ENCODE measurements at places on chromosomes 6 and 20.

GRCh38 chr20:34246126-34246626, 5.0 kb downstream of the ASIP start:
- no peak for DNase-seq

DNA sequence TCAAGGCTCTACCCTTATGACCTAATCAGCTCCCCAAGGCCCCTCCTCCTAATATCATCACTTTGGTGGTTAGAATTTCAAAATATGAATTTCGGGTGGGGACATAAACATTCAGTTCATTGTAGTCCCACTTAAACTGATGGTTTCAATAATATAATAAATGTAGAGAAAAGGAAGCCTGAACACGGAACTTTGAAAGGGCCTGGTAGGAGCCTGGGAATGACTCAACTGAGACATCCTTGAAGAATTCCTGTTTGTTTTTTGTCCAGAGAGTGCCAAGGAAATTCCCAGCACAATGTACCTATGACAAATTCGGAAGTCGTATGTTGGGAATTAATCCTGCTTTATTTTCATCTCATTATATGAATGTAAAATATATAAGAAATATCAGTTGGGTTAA, 457.9 kb downstream of the PLCB1 start:
- no peak for DNase-seq

DNA sequence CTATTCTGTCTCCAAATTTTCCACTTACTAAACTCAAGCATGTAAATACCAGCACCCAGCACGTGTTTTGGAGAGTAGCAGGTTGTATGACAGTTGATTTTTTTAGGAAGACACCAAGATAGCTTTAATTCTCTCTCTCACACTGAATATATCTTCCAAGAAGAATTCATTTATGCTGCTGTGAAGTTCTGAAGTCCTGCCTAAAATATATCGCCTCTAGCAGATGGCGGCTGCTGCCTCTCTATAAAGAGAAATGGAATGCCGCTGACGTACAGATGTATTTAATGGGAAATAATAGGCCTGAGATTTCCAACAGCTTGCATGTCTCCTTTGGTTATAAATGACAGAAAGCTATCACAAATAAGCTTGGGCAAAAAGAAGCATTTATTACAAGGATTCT, 74.7 kb downstream of the PFDN4 start:
- DNase-seq, result no peak

DNA sequence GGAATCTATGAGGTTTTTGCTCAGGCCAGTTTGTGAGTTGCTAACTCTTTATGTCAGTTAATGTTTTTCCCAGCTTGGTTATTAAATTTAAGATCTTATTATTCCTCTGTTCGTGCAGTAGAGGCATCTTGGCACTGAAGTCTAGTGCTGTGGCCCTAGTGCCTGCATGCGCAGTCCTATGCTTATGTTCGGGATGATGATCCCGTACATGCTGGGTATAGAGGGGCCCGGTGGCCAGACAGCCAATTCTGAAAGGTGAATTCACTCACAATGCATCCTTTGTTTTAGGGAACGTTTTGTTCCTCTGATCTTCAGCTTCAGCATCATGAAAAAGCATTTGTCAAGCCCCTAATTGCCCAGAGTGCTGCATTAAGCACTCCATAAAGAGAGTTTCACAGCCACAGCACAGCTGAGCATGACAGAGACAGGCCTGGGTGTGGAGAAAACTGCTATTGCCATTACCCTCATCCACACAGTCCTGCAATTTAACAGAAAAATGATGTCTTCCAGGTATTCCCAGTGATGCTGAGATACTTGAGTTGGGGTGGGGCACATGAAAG, 39.8 kb upstream of the BACH2 start:
- DNase-seq, result no peak

GRCh38 chr6:27720607-27721580, 191.3 kb downstream of the OR2B2 start:
- DNase-seq, result peak; percentile 13

- no peak for DNase-seq
Observed at GRCh38 chr6:134722200-134722870, 227.6 kb downstream of the ALDH8A1 start.

DNA sequence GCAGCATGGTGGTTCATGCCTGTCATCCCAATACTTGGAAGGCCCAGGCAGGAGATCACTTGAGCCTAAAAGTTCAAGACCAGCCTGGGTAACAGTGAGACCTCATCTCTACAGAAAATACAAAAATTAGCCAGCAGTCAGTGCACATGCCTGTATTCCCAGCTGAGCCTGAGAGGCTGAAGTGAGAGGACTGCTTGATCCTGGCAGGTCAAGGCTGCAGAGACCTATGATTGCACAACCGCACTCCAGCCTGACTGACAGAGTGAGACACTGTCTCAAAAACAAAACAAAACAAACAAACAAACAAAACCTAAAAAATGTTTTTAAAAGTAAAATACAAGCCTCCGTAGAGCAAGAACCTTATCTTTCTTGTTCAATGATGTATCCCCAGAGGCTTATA, 6.0 kb downstream of the CEP85L start:
- DNase-seq, result no peak

- no peak for DNase-seq
Observed at GRCh38 chr20:1212607-1213396, 9.5 kb downstream of the C20orf202 start.

DNA sequence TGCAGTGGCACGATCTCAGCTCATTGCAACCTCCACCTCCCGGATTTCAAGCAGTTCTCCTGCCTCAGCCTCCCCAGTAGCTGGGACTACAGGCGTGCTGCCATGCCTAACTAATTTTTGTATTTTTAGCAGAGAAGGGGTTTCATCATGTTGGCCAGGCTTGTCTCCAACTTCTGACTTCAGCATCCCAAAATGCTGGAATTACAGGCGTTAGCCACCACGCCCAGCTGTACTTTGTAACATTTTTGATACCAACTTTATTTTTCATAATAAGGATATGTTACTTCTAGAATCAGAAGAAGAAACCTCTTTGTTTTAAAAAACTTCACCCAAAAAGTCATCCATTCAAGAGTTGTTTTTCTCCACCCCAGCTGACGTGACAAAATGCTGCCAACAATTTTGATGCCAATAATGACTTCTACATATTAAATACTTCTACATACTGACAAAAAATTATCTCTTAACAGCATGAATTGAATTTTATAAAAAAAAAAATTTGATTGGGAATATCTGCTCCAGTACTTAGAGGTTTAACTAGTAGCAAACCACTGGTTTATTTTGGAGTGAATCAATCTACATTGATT, 22.5 kb upstream of the PRIM2 start:
- peak; percentile 74 for DNase-seq

DNA sequence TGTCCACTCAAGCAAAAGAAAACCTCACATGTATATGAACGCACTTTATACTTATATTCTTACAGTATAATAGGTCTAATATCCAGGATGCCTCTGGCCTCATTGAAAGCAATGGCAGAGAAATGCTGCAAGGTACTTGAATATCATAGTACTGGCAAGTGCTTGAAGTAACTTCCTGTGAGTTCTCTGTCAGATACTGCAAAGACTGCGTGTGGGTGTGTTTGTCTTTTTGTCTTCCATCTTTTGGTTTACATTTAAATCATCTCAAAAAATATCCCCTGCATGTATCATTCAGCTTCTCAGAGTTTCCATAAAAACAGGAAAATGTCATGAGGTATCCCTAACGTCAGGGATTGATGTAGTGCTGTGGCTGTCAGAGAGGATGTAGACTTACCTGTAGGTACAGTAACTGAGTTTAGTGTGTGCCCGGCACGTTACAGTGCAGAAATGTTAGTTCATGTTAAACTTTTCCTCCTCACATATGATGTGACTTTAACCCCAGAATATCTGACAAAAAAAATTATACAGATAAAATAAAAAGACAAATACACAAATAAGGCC, 184.3 kb downstream of the DST start:
- DNase-seq, result no peak

GRCh38 chr20:57038608-57039440, 227.6 kb downstream of the BMP7 start:
- DNase-seq, result no peak

GRCh38 chr6:147378819-147379218, 129.7 kb upstream of the SAMD5 start:
- no peak for DNase-seq

Measured in NCI-H446 treated with DMSO at 0.1 percent for 48 hours (cell line).